Glutamatergic neuron (in vitro differentiated cells): ENCODE measurements at places on chromosomes 4 and X. TPM values are rescaled to one million over a fixed set of nuclear protein-coding genes. Genes with fewer than 3 reads are reported as not detected.

Gene HMX1
- total RNA-seq = 1.7 TPM

DNA sequence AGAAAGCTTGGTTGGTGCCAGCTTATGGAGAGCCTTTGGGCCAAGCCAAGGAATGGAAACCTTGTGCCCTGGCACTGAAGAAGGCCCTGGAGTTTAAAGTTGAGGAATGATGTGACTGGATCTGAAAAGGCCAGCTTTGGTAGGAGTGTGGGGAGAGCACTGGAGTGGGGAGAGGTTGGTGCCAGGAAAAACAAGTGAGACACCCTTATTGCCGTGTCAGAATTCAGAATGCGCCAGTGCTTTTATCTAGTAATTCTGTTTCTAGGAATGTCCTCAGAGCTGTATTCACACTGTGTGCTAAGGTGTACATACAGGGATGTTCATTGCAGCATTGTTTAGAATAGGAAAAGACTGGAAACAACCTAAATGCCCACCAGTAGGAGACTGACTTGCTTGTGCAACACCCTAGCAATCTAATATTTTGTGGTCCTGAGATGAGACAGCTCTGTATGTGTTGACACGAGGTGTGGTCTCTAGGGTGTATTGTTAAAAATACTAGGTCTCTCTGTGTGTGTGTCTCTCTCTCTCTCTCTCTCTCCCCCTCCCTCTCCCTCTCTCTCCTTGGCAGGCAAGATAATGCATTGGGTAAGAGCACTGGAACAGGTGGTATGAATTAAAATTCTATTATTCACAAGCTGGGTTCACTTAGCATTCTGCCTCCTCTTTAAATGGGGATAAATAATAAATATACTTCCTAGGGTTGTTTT is 107.8 kb downstream of the GATB start:
- peaks cover 2% of the 10 kb centered on the region for H3K27me3 ChIP-seq
- H3K27ac ChIP-seq = no peak overlapping the region
- H3K4me1 ChIP-seq = peaks cover 2% of the 10 kb centered on the region

DNA sequence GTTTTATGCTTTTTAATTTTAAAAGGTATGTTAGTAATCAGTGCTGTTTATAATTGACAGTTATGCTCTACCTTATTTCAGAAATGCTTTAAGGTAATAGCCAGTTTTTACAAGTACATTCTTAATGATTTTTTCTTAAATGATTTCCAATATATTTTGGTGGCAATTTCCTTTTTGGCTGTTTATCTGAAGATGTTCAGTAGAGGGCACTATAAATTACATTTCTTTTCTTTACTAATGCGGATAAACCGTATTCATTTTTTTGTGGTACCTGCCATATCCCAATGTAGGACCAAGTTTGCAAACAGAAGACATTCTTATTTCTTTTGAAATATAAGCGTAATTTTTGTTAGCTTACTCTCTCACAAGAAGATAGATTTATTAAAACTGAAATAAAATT is 65.4 kb downstream of the CCKAR start:
- no peak overlapping the region for H3K4me3 ChIP-seq
- H3K36me3 ChIP-seq = no peaks in the 10 kb centered on the region
- DNase-seq = no peak
- H3K4me1 ChIP-seq = no peaks in the 10 kb centered on the region
- H3K27me3 ChIP-seq = no peaks in the 10 kb centered on the region

DNA sequence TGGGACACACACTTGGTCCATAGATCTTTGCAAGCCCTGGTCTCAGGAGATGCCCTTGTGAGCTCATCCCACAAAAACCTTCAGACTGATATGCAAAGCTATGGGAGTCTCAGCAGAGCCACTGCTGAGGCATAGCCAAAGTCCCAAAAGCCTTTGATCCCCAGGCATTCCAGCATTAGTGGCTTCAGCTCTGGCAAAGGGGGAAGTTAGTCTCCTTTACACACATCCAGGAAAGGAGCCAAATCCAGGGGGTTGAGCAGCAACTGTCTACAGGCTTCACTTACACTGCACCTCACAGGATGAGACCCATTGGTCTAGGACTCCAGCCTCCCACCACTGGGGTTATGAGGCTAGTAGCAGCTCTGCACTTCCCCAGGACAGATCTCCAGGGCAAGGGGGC is 14.0 kb downstream of the PF4 start:
- H3K4me3 ChIP-seq = no peak overlapping the region
- H3K36me3 ChIP-seq = no peaks in the 10 kb centered on the region
- DNase-seq = no peak
- H3K4me1 ChIP-seq = no peaks in the 10 kb centered on the region
- H3K27me3 ChIP-seq = peaks cover 2% of the 10 kb centered on the region

GRCh38 chr4:140156529-140157171 is 2.7 kb upstream of the MAML3 start:
- peaks cover 12% of the 10 kb centered on the region for H3K4me1 ChIP-seq
- H3K27ac ChIP-seq = no peak overlapping the region
- no peak for DNase-seq
- no peak overlapping the region for H3K4me3 ChIP-seq
- peaks cover 19% of the 10 kb centered on the region for H3K27me3 ChIP-seq

GRCh38 chr4:73344106-73344505 is 60.0 kb upstream of the ALB start:
- H3K36me3 ChIP-seq = no peaks in the 10 kb centered on the region
- no peaks in the 10 kb centered on the region for H3K27me3 ChIP-seq
- H3K27ac ChIP-seq = no peak overlapping the region
- no peak for DNase-seq
- H3K4me3 ChIP-seq = no peak overlapping the region

Gene RIBC1
- total RNA-seq = 0.64 TPM
